Muscle of arm (tissue), 14 donors: ENCODE measurements at places on chromosomes 7 and 10.
A peak's percentile ranks its signal among the peaks of the same experiment; 100 is the strongest.

GRCh38 chr10:32377458-32378259, 30.7 kb upstream of the EPC1 start:
- DNase-seq = peak; percentile 82

DNA sequence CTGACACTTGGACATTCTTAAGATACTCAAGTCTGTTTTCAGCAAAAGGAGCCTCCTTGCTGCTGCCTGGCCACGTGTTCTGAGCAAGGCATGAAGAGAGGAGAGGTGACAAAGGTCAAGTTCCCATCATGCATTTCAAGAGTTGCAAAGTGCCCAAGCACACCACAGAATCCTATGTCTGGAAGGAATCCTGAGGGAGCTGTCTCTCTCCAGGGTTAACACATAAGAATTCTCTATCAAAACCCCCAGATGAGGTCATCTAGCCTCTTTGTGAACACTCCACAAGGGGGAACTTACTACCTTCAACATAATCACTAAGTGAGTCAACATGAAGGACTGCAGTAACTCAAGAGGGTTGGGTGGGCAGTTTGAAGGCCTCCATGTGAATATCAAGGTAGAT, 155.5 kb downstream of the RNF216 start:
- no peak for DNase-seq

GRCh38 chr7:157983502-157984422, 603.9 kb downstream of the PTPRN2 start:
- no peak for DNase-seq

- DNase-seq = no peak
Measured at GRCh38 chr10:26706936-26707335, 9.4 kb downstream of the PDSS1 start.

DNA sequence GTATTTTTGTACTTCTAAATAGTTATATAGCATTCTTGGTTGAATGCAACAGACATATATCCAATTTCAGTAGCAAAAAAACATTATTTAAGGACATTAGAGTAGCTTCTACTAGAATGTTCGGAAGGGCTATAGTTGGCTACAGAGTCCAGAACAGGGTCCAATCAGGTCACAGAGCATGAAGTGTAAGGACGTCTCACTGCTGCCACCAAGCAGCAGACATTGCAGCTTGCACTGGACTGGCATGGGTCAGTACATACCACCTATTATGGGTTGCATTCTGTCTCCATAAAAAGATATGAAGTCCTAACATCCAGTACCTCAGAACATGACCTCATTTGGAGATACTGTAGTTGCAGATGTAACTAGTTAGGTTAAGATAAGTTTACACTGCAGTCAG, 87.3 kb downstream of the LHFPL3 start:
- no peak for DNase-seq

DNA sequence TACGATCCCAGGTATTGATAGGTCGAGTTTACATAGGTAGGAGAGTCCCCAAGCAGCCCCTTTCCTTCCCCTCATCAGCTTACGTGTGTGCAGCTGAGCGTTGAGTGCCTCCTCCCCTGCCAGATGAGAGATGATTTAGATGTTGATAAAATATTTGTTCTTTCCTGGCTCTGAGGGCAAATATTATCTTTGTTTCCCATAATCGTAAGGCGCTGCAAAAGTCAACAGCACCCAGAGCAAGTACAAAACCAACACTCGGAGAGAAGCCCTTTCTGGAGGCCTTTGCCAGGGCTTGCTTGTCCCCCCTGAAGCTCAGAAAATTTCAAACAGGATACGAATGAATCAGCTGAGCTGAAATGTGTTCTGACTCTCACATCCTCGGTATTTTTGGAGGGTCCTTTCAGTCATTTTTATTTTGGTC, 683.2 kb downstream of the LRMDA start:
- DNase-seq = no peak

- DNase-seq = no peak
Measured at GRCh38 chr10:75611172-75611992, 180.0 kb downstream of the LRMDA start.

DNA sequence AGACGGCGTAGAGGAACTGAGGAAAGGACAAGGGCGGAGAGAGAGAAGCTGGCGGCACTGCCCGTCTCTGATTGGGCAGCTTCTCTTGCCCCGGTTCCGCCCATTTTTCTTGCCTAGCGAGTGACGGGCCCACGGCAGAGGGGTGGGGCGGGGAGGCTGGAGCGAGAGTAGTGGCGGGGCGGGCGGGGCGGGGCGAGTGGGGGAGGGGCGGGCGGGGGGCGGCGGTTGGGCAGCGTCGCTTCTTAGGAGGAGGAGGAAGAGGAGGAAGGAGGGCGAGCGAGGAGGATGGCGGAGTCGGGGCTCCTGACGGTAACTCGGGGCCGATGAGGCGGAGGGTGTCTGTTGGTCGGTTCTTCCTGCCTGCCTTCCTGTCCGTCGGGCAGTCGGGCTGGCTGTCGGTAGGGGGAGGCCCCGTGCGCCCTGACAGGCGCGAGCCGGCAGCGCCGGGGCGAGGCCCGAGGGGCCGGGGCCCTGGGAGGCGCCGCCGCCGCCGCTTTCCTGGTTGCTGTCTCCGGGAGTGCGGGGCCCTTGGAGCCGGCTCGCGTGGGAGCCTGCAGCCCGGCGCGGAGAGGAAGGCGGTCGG, at the start of gene SHOC2:
TSS of gene SHOC2 (plus strand) at position 256 of the 583 bp plus-strand sequence. CDS start 44,755 bp downstream, outside the sequence.
- DNase-seq = no peak

GRCh38 chr7:158812684-158813083, 16.6 kb downstream of the ESYT2 start:
- no peak for DNase-seq

DNA sequence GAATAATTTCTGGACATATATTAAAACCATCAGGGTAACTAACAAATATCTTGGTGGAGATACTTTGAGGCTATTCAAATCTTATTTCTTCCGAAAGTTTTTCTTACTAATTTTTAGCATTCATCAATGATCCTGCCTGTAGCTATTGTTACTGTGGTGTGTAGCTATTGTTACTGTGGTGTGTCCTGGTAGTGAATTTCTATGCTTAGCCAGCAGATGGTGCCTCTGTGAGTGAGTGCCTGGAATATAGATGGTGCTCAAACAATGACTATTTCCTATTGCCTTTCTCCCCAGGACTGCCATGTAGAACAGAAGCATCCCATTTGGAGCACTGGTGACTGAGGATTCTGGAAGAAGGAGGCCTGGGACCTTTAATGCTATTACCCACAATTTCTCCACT, 245.7 kb downstream of the CCSER2 start:
- DNase-seq = no peak

GRCh38 chr10:127398971-127399365, 150.1 kb upstream of the NPS start:
- no peak for DNase-seq

DNA sequence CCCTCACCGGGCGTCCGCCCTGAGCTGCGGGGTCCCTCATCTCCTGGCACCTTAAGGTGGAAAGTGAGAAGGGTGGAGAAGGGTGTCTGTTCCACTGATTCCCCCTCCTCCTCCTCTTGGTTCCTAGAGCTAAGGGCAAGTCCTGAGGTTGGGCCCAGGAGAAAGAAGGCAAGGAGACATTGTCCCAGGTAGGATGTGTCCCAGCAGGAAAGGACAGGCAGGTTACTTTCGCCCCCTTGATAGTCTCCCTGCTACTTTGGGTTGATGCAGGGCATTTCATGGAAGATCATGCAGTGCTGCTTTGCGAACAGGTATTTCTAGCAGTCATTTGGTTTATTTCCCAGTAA, 582 bp downstream of the STEAP2 start:
- DNase-seq = peak; percentile 15

- no peak for DNase-seq
Measured at GRCh38 chr7:21367081-21367480, 60.8 kb upstream of the SP4 start.

GRCh38 chr7:156639426-156640256, 933 bp upstream of the RNF32 start:
- DNase-seq = peak; percentile 12

- DNase-seq = no peak
Measured at GRCh38 chr7:38873433-38873832, 35.6 kb downstream of the VPS41 start.

GRCh38 chr10:122981066-122981464, 864 bp downstream of the PSTK start:
- peak; percentile 25 for DNase-seq

DNA sequence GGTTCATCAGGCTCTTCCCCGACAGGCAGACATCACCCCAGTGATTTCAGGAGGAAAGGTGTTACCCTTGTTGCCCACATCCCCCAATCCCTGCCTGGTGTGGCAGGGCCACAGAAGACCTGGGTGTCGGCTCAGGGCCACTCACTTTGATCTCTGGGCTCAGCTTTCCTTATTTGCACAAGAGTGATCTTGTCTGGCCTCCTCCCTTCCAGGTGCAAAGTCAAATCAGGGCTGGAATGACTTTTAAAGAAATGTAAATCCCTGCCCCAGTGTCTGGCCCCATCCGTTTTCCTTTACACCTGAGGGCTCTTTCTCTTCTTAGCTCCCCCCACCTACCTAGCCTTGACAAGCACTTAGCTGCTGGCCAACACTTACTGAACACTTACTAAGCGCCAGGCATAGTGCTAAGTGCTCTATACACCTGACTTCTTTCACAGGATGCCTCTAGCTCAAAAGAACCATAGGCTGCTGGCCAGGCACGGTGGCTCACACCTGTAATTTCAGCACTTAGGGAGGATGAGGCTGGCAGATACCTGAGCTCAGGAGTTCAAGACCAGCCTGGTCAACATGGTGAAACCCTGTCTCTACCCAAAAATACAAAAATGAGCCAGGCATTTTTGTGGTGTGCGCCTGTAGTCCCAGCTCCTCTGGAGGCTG, 979 bp upstream of the NODAL start:
- DNase-seq = no peak
